Activated CD8-positive, alpha-beta memory T cell treated with anti-CD3 and anti-CD28 coated beads, Interleukin-2, amount 50 U/mL, for 4 hours (primary cell): ENCODE measurements at places on chromosomes 5 and 9.

DNA sequence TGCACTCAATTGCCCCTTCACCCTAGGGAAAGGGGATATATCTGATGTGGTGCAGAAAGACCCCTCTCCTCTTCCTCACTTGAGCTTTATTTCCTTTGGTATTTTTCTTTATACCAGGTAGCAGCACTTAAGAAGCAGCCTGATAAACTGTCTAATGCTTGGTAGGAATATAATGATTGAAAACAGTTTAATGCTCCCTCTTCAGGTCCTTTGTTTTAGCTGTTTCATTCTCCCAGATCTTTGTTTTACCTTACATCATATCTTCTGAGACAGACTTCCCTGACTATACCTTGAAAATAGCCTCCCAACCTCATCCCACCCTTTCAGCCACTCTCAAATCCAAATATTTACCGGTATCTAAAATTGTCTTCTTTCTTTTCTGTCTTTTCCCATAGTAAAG, 87.9 kb downstream of the NUDT12 start:
- no peak for DNase-seq

DNA sequence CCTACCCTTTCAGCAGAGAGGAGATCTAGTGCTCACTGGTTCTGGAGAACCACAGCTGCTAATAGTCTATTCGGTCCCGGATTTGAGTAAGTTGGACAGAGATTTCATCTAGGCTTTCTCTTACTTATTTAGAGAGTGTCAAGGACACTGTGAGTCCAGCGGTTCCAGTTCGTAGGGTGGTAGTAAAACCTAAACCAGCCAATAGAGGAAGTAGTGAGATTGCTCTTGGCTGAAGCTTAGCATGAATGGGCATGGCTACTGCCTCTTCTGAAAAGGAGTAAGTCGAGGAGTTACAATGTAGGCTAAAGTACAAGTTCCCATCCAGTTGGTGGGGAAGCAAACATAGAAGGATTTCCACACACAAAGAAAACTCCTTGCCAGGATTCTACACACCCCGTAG, 109.6 kb upstream of the MOCS2 start:
- DNase-seq = no peak

- no peak for DNase-seq
Measured at GRCh38 chr5:68290260-68290674, 74.7 kb downstream of the PIK3R1 start.

DNA sequence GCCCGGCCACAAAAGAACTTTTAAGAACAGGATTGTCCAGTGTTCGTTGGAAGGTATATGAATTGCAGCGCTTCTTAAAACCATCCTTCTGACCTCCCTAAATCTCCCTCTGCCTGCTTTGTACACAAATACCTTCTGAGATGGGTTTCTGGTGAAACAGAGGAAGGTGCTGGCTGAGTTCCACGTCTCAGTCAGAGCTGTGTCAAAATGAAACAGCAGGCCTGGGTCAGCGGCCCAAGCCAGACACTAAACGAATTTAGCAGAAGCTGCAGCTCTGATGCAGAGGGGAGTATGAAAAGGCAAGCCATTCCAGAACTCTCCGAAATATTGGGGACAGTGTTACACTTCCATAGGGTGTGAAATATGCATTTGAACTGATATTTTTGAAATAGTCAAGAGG, 37.8 kb upstream of the CRB2 start:
- DNase-seq = no peak

GRCh38 chr5:137148159-137148558, 351.0 kb downstream of the SPOCK1 start:
- DNase-seq = no peak

- DNase-seq = no peak
Measured at GRCh38 chr5:39187831-39188731, 31.3 kb downstream of the FYB1 start.

DNA sequence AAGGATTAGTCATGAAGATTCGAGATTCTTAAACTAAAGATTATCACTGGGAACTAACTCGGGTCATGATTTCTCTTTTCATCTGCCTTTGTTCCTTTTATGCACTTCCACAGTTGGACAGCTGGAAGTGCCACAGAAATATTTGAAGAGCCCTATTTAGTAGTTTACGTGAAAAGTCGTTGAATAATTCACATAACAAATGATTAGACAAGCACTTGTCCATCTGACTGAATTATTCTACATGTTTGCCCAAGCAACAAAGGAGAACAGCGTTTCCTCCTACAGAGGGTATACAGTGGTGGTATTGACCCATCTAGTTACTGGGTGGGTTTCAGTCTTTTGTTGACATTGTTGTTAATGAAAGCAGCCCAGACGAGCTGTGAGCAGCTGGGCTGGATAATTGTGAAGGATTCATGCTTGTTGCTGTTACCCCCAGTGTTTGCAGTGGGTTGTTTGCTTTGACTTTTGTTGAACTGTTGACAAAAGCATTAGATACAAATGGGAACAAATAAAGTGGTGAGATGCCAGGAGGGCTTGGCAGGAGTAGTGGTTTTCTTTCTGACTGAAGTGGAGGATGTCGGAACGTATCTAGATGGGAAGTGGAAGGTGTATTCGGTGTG, 96.2 kb downstream of the TLE4 start:
- DNase-seq = no peak

DNA sequence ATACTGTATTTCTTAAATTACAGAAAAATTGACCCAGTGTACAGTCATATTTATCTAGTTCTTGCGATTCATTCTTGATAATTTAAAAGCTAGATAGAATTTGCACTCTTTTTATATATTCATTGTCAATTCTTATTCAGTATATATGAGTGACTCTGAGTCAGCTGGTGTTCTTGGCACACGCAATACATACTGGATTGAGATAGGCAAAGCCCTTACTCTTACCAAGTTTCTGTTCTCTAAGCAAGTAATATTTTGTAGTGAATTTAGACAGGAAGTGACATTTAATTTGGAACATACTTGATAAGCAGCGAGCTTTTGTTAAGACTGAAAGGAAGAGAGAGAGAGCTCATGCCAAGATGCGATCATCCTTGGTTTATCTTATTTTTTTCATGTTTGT, 57.7 kb downstream of the GPBP1 start:
- no peak for DNase-seq

DNA sequence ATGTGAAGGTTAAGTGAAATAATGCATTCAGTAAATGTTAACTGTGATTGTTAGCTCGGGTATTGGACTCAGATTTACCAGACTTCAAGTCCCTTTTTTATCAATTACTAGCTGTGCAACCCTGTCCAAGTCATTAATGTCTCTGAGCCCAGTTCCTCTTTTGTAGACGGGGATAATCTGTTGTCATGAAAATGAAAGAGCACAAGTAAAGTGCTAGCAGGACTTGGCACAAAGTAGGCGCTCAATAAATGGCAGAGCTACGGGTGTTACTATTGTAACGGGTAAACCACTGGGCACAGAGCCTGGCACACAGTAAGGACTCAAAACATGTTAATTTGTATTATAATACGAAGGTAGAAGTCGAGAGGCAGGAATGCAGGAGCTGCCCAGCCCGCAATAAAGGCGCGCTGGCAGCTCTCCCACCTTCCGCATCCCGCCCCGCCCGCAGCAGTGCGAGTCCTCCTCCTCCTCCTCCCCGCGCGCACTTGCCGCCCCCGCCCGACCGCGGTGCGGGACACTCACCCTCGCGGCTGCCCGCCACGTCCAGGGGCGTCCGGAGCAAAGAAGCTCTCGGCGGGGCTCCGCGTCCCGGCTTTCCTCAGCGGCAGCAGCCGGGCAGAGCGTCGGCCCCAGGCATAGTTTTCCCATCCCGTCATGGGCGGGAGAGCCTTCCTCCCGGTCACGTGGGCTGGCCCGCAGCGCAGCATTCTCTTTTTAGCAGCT, at the start of gene C1QTNF2:
TSS of gene C1QTNF2 (minus strand) at position 637 of the 723 bp plus-strand sequence. CDS start 15,615 bp downstream, outside the sequence.
- no peak for DNase-seq

DNA sequence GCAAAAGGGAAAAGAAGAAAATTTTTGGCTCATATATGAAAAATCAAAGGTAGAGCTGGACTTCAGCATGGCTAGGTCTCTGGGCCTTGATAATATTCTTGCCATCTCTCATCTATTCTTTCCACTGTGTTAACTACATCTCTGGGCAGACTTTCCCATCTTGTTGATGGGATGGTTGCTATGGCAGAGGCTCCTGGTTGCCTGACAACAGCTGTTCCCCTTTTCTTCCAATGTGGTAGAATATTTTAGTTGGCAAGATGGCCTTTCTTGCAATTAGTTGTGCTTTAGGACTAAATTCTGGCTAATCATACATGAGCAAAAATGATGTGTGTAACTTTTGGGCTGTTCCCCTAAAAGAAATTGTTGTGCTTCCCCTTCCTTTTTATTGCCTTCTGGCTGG, 40.2 kb upstream of the ARAP3 start:
- DNase-seq = no peak

GRCh38 chr5:130643321-130643720, 521.7 kb downstream of the HINT1 start:
- DNase-seq = no peak

- DNase-seq = no peak
Measured at GRCh38 chr5:170388818-170389549, at the start of gene KCNMB1. Gene KCNMB1, minus strand, starts transcription at chr5:170389367. Its CDS starts 3,920 bp downstream, at chr5:170385447.

GRCh38 chr5:127338501-127338900, 47.9 kb downstream of the MEGF10 start:
- no peak for DNase-seq

GRCh38 chr9:89883401-89884341, 278.9 kb downstream of the GADD45G start:
- DNase-seq = no peak

GRCh38 chr5:74067748-74068541, 441.9 kb downstream of the ARHGEF28 start:
- DNase-seq = no peak

DNA sequence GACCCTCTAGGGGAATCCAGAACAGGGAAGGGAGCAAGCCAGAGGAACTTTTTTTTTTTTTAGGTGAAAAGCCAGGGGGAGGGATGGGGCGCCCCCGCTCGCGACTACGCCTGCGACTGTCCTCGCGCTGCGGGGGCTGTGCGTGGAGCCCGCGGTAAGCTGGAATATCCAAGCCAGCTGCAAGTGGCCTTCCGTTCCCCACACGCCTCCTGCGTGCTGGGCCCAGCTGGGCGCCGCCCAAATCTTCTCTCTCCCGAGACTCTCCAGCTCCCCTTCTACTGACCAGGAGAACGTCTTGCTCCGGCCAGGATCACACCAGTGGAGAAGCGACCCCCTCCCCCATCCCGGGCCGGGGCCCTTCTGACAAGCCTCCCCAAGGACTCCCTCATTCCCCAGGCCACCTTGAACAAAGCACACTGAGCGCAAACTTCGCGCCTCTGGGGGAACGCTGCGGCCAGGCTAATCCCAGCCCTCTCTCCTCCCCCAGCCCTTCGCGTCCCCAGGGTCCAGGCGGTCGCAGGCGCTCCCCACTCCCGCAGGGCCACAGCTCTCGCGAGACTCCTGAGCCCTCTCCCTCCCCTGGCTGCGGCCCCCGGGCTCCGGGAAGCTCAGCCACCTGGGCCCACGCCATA, 6.6 kb downstream of the BARX1 start:
- DNase-seq = no peak

- no peak for DNase-seq
Measured at GRCh38 chr5:118832974-118833373, 155.4 kb downstream of the DTWD2 start.

GRCh38 chr5:134136771-134137170, 22.3 kb downstream of the TCF7 start:
- peak; percentile 12 for DNase-seq

- DNase-seq = no peak
Measured at GRCh38 chr9:14147738-14148137, 166.2 kb downstream of the NFIB start.

- DNase-seq = no peak
Measured at GRCh38 chr9:101139082-101139481, 110.6 kb downstream of the PLPPR1 start.

DNA sequence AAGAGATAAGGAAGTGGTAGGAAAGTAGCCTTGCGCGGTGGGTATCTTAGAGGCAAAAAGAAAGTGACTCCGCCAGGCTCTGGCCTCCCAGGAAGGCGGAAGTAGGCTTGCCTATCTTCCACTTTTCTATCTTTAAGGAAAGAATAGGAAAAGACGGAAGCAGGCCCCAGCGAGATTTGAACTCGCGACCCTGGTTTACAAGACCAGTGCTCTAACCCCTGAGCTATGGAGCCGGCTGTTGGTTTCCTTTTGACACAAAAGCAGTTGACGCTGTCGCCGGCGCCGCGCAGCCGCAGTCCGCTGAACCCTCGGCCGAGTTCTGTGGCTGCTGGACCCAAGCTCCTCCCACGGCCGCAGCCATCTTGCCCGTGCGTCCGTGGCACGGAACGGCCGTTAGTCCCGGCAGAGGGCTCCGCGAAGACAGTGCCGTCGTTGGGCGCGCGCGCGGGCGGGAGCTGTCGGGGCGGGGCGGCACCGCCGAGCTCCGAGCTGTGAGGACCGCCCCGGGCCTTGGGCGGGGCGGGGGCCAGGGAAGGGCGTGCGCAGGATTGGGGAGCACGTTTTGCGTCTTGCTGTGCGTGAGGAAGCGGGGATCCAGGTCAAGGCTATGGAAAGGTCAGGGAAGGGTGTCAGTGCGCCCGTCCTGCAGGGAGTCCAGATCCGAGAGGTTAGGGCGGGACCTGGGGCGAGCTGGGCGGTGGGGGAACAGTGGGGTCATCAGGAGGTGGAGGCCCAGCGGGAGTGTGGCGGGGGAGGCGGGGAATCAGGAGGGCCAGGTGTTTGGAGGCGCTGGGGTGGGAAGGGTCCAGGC, 13.3 kb downstream of the TRIM7 start:
- peak; percentile 94 for DNase-seq

GRCh38 chr9:107547772-107548297, 58.3 kb upstream of the KLF4 start:
- no peak for DNase-seq
